ENCODE measurements at places on chromosomes 7 and 10.
A peak's percentile ranks its signal among the peaks of the same experiment; 100 is the strongest.

DNA sequence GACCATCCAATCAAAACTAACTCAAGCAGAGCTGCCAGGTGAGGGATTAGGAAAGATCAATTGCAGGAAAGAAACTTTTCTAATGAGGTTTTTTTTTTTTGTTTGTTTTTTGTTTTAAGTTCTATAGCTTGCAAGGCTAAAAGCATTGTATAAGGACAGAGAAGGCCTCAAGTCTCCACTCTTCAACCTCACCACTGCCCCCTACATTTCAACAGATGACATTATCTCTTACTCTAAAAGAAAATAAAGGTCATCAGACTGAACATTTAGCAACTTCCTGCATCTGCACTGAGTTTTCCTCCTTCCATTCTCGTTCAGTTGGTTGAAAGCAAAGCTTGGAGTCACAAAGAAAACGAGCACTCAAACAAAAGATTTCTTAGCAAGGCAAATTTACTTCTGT lies 45.2 kb upstream of the EXOC4 start:
- DNase-seq, result no peak

GRCh38 chr10:102763037-102763607 lies 19.4 kb downstream of the WBP1L start:
- no peak for DNase-seq

GRCh38 chr10:127881262-127881661 lies 11.5 kb downstream of the CLRN3 start:
- no peak for DNase-seq

DNA sequence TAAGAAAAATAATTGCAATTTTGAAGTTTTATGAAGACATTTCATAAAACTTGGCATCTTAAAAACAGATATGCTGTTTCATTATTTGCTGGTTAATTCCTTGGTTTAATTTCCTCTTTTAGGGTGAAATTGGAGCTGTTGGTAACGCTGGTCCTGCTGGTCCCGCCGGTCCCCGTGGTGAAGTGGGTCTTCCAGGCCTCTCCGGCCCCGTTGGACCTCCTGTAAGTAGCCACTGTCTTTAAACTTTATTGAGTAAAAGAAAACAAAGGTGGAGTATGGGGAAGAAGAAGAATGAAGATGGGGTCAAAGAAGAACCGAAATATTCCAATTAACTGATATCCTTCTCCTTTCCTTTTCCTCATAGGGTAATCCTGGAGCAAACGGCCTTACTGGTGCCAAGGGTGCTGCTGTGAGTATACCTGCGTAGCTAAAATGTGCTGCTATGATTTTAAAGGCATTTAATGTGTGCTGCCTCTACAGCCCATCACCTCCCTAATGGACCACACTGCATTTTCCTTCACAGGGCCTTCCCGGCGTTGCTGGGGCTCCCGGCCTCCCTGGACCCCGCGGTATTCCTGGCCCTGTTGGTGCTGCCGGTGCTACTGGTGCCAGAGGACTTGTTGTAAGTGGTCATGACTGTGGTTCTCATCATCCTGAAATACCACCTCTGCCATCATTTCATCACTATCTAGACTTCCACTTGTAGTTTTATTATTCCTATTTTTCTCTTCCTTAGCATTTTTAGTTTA lies 14.7 kb downstream of the COL1A2 start:
- DNase-seq, result no peak

DNA sequence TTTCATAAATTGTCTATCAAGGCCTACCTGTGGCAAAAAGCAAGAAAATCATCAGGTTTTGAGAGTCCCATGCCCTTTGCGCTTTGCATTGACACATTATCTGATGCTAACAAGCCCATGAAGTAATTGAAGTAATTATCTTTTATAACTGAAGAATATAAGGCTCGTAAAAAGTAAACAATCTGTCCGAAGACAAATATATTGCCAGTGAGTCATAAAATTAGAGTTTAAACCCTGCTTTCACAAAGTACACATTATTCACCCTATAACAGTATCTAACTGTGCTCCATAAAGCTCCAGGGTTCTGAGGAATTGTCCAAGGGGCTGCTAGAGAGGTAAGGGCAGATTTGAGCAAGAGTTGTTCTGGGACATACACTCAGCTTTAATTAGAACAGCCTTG lies 102.3 kb upstream of the PPP1R3A start:
- DNase-seq, result no peak

DNA sequence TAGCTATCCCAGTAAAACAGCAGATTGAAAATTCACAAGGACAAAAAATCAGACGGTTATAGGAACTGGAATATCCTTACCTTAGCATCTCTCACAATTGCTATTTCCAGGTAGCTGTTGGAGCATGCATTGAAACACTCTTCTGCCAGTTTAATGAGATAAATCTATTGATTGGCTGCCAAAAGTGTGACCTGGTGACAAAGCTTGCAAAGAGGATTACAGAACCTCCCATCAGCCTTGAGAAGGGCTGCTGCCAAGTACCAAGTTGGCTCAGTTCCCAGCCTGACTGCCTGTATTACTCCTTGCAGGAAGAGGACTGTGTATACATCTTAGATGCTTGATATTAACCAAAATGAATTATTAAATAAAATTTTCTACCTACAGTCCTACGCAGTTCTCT lies 5.1 kb downstream of the PRLHR start:
- no peak for DNase-seq

DNA sequence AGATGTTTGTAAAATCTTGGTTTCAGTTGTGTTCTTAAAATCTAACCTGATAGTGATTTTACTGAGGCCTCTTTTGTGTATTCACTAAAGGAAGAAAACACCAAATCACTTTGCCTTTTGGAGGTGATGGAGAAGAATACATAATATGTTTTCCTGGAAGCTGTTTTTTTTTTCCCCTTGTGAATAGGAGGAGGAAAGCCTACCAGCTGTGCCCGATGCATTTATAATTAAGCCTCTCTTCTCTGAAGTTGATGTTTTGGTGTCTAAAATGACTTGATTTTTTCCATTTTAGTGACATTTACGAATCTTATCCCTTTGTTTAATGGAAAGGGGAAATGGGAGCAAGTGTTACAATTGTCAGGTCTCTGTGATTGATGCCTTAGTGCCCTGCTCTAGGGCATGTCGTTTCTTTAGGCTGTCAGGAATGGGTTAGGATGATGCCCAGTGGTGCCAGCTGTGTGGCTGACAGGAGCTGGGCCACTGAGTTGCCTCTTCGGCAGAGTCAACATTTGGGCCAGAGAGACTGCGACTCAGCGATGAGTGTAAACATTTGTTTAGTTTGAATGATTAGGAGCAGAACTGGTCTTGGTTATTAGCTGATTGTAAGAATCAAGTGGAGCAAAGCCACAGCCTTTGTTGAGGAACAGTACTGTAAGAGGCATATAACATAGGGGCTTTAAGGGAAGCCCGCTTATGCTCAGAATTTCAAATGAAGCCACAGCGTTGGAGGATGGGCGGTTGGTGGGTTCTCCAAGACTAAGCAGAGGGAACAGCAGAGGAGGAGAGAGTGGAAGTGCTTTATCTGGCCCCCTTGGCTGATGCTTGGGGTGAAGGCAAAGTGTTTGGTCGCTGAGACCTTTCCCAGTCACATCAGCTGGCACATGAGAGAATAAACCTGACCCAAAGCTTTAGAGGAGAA lies 81.6 kb downstream of the CDK14 start:
- no peak for DNase-seq

DNA sequence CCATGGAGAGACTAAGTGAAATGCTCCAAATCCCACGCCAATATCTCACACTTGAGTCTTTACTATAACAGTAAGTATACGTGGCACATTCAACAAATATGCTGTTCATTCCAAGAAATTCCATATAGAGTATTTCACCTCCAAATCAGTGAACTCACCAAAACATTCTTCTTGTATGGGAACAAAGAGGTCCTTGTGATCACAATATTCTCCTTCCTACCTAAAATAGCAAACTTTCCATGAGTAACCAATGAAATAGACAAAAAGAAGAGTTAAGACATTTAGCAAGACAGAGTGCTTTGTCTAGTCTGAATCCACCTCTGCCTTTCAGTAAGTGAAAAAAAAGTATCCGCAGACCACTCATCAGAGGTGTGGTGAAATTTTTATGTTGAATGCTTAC lies 77.3 kb upstream of the NXPH1 start:
- DNase-seq, result no peak

GRCh38 chr10:5683065-5683464 lies 1.6 kb upstream of the TASOR2 start:
- no peak for DNase-seq

DNA sequence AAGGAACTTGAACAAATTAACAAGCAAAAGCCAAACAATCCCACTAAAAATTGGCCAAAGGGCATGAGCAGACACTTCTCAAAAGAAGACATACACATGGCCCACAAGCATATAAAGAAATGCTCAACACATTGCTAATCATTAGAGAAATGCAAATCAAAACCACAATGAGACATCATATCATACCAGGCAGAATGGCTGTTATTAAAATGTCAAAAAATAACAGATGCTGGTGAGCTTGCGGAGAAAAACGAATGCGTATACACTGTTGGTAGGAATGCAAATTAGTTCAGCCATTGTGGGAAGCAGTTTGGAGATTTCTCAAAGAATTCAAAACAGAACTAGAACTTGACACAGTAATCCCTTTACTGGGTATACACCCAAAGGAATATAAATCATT lies 311.7 kb upstream of the HPS1 start:
- DNase-seq, result no peak

DNA sequence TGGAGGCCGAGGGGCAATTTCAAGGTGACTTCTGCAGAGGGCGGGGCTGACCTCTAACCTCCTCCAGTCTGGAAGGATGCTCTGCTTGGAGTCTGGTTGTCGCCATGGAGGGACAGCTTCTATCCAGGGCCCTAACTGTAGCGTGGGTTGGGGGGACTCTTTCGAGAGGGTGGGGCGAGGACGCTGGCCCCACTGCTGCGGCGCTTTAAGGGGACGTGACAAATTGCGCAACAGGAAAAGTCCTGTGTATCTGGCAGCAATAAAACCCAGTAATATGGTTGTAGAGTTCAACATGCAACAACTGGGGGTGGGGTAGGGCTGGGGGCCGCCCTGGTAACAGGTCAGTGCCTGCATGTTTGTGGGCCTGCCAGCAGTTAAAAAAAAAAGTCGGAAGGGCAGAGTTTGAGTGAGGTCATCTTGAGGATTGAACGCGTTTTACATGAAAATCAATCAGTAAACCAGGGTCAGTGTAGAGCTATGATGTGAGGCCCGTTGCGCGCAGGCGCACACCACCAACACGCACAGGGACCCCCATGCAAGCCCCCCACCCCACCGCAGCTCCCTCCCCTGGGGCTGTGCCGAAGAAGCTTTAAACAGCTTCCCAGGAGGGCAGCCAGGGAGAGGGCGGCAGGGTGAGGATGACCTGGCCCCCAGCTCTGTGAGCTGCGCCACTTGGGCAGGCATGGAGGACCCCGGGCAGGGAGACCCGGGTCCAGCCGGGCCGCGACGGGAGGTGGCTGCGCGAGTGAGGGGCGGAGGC lies 4.3 kb downstream of the SHH start:
- DNase-seq, result no peak

DNA sequence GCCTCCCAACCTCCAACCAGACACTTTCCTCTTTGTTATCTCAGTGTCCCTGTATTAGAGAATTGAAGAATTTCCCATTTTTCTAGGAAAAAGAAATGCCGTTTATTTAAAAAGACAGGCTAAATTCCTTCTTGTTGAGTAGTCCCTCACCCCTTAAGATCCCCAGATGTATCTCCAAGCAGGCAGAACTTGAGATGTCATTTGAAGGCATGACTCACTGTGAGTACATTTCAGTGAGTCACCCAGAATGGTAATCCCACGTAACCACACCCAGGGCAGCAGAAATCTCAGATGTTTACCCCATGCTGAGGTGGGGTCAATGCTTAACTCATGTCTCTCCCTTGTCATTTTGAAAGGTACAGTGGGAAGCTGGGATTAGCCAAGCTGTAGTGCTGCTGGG lies 4.4 kb downstream of the ZNF655 start:
- no peak for DNase-seq

- no peak for DNase-seq
Measured at GRCh38 chr7:45084901-45085618, 3.7 kb downstream of the NACAD start.

DNA sequence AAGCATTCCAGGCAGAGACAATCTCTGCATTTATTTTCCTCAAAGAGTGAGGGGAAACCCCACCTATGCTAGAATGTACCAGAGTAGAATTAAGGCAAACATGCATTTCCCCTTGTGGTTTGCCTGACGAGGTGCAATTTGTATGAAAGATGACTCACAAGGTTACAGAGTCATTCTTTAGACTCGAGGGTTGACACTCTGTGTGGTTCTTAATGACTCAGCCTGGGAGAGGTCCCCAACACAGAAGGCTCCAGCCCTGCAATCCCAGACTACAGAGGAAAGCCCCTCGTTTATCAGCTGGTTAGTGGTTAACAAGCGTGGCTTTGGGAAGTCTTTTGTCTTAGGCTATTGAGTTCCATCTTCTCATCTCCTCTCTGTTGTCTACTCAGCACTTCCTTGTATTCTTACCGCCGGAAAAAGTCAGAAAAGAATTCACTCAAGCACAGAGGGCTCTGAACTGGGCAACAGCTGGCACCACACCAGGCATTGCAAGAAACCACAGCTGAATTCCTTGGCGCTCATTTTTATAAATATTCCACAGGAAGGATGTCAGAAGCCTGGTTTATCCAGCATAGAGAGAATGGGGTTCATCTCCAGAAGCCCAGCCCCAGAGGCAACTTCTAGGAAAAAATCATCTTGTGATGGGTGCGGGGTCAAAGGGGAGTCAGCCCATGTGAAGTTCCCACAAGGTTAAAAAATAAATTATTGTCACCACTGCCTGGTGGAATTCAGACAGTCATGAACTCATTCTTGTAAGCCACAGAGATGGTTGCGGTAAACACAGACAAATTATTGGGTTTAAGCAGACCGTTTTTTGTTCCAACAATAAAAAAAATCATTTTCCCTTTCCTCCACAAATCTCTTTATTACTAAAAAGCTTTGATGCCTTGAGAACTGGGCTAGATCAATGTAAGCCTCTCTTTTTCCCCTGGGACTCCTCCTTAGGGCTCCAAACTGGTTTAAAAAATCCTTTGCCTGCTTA lies 24.5 kb upstream of the SVIL start:
- DNase-seq, result peak; percentile 39

DNA sequence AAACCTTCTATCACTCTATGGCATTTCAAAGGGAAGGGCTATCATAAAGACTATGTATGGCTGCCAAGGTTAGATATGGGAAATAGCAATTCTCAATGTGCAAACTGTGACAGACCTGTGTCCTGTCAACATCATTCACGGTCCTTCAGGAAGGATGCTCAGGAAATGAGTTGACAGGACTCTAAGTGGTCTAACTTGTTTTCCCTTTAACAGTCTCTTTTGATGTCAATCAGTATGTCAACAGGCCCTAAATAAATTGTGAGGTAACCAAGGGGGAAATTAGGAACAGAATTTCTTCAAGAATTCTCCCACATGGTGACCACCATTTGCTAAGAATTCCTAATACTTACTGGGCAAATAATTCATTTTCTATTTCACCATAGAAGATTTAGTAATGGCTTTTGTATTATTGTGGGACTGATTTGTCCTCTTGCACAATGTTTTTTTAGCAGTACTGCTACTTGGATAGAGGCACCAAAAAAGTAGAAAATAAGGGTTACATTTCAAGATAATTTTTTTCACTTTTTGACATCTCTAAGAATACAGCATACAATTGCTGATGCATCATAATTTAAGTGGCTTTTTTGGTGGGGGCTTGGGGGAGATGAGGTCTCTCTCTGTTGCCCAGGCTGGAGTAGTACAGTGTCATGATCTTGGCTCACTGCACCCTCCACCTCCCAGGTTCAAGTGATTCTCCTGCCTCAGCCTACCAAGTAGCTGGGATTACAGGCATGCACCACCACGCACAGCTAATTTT lies 275.8 kb downstream of the CACNA2D1 start:
- no peak for DNase-seq

GRCh38 chr10:125087191-125087896 lies 73.0 kb downstream of the CTBP2 start:
- no peak for DNase-seq

- DNase-seq, result no peak
Measured at GRCh38 chr7:50618281-50618680, 53.1 kb upstream of the DDC start.

Data from stimulated activated CD4-positive, alpha-beta T cell treated with anti-CD3 and anti-CD28 coated beads, Interleukin-15, amount 100 ng/mL, for 48 hours (primary cell).